Suppressor macrophage treated with lipopolysaccharide for 4 hours (primary cell): ENCODE measurements at places on chromosomes 7 and 10.

GRCh38 chr10:69647819-69648218, 17.8 kb downstream of the FAM241B start:
- no peak for DNase-seq

- DNase-seq, result peak; percentile 76
These were observed 1.4 kb upstream of the AKR1B15 start for GRCh38 chr7:134547397-134548054.

GRCh38 chr7:14936554-14936953, 34.0 kb upstream of the DGKB start:
- no peak for DNase-seq

DNA sequence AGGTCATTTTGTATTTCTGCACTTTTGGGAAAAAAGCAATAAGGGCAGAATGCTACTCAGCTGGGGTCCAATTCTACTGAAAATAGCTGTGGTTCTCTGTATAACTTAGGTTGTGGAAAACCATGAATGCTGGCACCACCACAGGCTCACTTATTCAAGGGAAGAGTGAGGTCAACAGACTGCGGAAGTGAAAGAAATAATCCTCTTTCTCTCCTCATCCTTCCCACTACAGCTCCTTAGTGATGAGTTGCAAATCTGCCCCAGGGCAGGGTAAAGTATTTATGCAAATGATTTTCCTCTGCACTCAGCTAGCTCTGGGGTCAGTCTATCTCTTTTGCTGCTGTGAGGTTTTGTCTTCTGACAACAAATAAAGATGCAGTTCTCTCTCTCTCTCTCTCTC, 74.1 kb upstream of the PTPRZ1 start:
- DNase-seq, result no peak

- no peak for DNase-seq
These were observed 39.5 kb upstream of the PRKG1 start for GRCh38 chr10:51034769-51035168.

DNA sequence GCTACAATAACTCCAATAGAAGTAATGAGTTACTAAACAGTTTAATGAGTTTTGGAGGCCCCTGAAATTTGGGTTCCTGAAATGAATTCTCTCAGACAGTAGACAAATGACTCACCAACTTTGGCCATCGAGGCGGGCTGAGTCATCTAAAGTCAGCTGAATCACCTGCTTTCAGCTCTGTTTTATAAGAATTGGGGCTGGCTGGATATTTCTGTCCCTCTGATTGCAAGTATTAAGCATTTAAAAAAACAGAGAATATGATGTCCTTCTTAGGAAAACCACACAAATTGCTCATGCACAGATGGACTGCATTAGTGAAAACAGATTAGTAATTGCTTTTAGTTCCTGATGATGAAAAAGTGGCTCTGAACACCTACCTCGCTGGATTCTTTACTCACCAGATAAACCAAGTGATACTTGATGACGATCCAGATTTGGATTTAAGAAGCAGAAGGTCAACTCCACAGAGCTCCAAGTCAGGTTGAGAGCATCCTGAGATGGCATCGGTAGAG, 59.1 kb downstream of the ZNF365 start:
- peak; percentile 76 for DNase-seq

DNA sequence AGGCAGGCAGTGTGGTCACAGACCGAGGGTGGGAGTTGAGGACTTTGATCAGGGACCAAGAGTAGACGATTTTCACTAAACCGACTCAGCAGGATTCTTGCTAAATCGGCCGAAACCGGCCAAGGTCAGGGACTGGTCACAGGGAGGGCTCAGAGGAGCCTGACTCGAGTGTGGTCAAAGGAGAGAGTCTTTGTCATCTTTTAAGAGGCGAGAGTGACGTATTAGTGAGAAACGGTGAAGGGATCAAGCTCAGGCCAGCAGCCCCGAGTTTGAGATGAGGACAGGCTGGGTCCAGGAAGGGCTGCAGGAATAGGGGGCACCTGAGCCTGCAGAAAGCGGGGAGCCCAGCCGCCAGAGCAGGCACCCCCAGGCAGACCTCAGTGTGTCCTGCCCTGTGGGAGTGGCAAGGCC, 41.6 kb upstream of the FAM20C start:
- peak; percentile 88 for DNase-seq

- DNase-seq, result no peak
These were observed 49.6 kb downstream of the MAGI2 start for GRCh38 chr7:79403879-79404278.

- DNase-seq, result peak; percentile 34
These were observed 10.4 kb upstream of the PRKG1 start for GRCh38 chr10:51063659-51064535.
